Activated naive CD4-positive, alpha-beta T cell (primary cell): ENCODE measurements at places on chromosomes 5 and 9.

GRCh38 chr5:170562875-170563228 lies 59.0 kb downstream of the KCNIP1 start:
- DNase-seq: no peak

GRCh38 chr9:122349201-122349600 lies 21.6 kb upstream of the PTGS1 start:
- DNase-seq: no peak

DNA sequence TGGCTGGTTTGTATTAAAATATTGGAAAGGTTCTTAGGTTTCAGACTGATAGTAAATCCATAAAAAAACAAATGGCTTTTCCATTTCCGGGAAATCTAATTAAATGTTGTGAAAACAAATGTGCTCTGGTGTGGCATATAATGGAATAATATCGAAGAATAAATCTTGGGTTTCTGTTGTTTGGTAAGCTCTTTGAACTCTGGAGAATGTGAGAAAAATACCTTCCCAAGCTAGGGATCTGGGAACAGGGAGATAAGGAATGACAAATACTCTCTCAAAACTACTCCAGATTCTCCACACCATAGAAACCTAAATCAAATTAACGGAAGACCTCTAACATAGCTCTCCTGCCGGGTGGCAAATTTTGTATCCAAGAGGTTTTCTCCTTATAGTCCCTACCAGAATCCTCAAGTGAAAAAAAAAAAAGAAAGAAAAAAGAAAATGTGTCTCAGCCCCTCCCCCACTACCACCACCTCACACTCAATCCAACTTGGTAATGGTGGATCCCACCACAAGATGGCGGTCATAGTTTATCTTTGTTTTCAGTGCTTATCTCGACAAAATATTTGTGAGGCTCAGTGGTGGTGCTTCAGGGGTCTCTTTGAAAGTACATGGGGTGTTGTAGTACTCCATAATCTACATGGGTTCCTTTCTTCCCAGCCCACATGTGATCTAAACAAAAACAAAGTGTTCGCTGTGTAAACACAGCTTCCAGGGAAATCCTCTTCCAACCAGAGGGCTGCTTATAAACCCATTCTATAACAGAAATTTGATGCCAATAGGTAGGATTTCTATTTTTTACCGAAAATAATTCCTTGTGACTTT lies 54.5 kb upstream of the FST start:
- DNase-seq: no peak

DNA sequence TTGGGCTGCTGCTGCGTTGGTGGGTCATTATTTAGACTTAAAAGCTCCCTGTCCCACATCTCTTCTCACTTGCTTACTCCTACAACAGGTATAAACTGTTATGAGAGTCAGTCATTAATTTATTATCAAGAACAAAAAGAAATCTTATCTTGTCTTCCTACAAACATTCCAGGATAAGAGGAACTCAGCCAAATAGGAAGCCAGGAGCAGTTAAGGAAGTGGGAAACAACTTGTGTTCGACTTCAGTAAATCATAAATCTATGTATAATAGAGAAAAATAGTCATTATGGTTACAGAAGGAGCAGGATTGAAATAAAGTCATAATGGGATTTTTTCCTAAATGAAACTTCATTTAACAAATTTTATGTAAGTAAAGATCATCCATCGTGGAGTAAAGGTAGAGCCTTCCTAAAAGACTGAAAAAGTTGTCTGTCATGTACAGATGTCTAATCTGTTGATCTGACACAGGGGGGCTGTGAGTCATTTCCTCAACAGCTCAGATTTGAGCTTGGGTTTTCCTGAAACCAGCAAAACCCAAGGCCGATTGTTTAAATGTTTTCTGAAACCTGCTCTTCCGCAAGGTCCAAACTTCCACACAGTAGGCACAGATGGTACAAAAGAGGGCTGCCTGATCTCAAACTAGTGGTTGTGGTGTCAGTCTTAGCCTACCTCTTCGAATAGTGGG lies 25.3 kb upstream of the LRRTM2 start:
- DNase-seq: no peak

GRCh38 chr5:36712706-36713105 lies 106.3 kb downstream of the SLC1A3 start:
- no peak for DNase-seq

GRCh38 chr9:124110307-124110915 lies 98.8 kb downstream of the LHX2 start:
- no peak for DNase-seq

- no peak for DNase-seq
Measured at GRCh38 chr5:142484821-142485387, 160.1 kb upstream of the SPRY4 start.
